ENCODE measurements at places on chromosomes 6 and 20.

GRCh38 chr20:11847827-11848226 is 69.9 kb upstream of the BTBD3 start:
- H3K27me3 ChIP-seq: no peaks in the 10 kb centered on the region
- H3K4me1 ChIP-seq: no peaks in the 10 kb centered on the region
- DNase-seq: no peak
- H3K27ac ChIP-seq: no peak overlapping the region
- H3K4me3 ChIP-seq: no peak overlapping the region

DNA sequence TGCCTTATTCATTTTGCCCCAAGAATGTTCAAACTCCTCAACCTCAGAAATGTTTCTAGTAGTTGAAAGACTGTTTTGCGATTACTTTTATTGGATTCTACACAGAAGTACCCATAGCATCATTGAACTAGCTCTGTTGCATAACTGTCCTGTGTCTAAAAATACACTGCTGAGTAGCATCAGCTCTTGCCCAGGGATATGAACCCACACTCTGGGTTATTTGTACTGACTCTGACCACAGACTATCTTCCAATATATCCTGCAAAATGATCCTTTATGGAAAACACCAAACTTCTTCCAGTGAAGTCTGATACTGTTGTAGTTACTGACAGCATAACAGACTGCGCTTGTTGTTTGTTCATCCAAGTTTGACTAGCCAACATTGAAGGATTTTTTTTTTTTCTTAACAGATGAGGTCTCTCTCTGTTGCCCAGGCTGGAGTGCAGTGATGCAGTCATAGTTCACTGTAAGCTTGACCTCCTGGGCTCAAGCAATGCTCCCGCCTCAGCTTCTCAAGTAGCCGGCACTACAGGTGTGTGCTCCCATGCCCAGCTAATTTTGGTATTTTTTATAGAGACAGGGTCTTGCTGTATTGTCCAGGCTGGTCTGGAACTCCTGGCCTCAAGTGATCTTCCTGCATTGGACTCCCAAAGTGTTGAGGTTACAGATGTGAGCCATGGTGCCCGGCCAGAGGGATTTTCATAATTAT is 49.9 kb downstream of the TULP4 start:
- no peaks in the 10 kb centered on the region for H3K36me3 ChIP-seq
- no peaks in the 10 kb centered on the region for H3K27me3 ChIP-seq
- H3K4me1 ChIP-seq: no peaks in the 10 kb centered on the region
- H3K4me3 ChIP-seq: no peak overlapping the region
- H3K27ac ChIP-seq: no peak overlapping the region

DNA sequence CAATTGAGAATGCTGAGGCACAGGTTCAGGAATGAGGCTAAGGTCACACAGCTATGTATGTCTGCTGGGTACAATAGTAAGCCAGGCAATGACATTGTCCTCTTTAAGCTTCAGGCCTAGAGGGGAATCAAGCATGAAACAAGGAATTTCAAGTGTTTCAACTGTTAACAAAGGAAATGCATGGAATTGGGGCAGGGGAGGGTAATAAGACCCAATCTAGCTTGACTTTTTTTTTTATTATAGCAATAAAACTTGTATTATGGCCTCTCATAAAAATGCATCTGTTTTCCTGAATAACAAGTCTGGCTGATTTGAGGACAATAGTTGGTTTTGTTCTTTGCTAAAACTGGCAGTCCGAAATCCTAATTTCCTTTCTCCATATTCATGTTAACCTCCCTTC is 336.7 kb downstream of the CBLN4 start:
- DNase-seq: no peak
- no peak overlapping the region for H3K4me3 ChIP-seq
- no peaks in the 10 kb centered on the region for H3K27me3 ChIP-seq

DNA sequence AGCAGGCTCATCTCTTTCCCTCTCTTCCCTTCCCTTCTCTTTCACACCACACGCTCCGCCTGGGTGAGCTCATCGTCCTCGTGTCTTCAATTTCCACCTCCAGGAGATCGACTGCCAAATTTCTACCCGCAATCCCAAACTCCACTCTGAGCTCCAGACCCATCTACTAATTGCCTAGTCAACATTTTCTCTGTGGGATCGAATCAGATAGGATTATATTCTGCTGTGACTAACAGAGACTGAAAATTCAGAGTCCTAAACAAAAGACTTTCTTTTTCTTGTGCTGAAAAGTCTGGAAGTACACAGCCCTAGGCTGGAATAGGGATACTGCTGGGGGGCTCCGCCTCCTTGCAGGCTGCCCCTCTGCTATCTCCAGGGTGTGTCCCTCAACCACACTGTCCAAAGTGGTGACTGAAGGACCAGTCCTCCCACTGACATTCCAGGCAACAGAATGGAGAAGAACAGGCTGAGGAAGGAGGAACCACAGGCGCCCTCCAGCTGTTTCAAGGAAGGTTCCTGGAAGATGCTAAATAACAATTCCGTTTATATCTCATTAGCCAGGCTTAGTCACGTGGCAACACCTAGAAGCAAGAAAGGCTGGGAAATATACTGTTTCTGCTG is 5.0 kb upstream of the HSPA12B start:
- peak overlapping the region; percentile 24 for H3K4me3 ChIP-seq
- H3K27ac ChIP-seq: peak overlapping the region; percentile 77
- H3K4me1 ChIP-seq: peaks cover 31% of the 10 kb centered on the region
- no peak for DNase-seq

- no peak overlapping the region for H3K4me3 ChIP-seq
- H3K36me3 ChIP-seq: peaks cover 88% of the 10 kb centered on the region
- H3K27me3 ChIP-seq: no peaks in the 10 kb centered on the region
- H3K27ac ChIP-seq: no peak overlapping the region
Measured at GRCh38 chr6:160043784-160044183, 74.9 kb downstream of the IGF2R start.

DNA sequence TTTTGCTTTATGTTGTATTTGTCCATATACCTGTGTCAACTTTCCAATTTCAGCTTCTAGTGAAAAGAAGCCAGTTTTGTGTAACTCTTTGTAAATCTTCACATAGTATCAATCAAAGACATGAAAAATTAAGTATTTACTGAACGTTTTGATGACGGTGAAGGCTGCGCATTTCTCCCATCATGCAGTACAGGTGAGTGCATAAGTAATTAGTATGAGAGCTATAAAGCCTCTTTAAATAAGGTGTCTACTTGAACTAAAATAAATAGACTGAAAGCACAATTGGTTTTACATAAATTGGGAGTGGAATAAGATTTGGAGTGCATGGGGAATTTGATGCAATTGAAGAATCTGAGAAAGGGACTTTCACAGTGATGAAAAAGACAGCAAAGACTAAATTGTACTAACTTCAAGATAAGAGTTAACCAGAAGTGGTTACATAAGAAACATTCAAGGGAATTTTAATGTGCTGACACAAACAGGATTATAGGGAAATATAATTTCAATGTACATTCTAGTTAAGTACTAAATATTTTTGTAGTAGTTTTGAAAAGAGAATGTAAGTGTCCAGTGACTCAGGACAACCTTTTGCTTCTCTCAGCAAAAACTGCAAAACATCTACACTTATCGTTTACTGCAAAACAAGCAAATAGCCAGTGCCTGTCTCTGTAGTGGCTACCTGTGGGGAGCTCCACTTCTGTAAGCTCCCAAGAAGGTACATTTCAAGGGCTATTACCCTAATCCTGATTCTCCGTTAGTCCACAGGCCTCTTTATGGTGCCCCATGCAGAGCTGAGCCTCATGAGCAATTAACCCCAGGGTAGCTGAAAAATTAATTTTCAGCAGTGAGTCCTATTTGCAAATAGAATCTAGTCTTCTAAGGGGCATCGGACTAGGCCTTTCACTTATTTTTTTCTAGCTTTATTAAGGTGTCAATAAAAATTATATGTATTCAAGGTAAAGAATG is 13.0 kb downstream of the TENT5A start:
- no peak for DNase-seq
- no peaks in the 10 kb centered on the region for H3K27me3 ChIP-seq
- peaks cover 8% of the 10 kb centered on the region for H3K4me1 ChIP-seq
- no peak overlapping the region for H3K27ac ChIP-seq
- no peak overlapping the region for H3K4me3 ChIP-seq

- H3K4me1 ChIP-seq: no peaks in the 10 kb centered on the region
- H3K4me3 ChIP-seq: no peak overlapping the region
- H3K27me3 ChIP-seq: no peaks in the 10 kb centered on the region
- H3K36me3 ChIP-seq: no peaks in the 10 kb centered on the region
Measured at GRCh38 chr20:50734730-50735679, 3.6 kb downstream of the PARD6B start.

- no peaks in the 10 kb centered on the region for H3K36me3 ChIP-seq
- H3K4me3 ChIP-seq: no peak overlapping the region
- H3K27ac ChIP-seq: no peak overlapping the region
- H3K27me3 ChIP-seq: no peaks in the 10 kb centered on the region
Measured at GRCh38 chr6:87975561-87975960, 72.1 kb upstream of the SPACA1 start.

- DNase-seq: no peak
- H3K27me3 ChIP-seq: no peaks in the 10 kb centered on the region
- no peaks in the 10 kb centered on the region for H3K36me3 ChIP-seq
- H3K4me1 ChIP-seq: peaks cover 13% of the 10 kb centered on the region
- no peak overlapping the region for H3K4me3 ChIP-seq
Measured at GRCh38 chr6:150936021-150936555, 70.6 kb downstream of the MTHFD1L start.

DNA sequence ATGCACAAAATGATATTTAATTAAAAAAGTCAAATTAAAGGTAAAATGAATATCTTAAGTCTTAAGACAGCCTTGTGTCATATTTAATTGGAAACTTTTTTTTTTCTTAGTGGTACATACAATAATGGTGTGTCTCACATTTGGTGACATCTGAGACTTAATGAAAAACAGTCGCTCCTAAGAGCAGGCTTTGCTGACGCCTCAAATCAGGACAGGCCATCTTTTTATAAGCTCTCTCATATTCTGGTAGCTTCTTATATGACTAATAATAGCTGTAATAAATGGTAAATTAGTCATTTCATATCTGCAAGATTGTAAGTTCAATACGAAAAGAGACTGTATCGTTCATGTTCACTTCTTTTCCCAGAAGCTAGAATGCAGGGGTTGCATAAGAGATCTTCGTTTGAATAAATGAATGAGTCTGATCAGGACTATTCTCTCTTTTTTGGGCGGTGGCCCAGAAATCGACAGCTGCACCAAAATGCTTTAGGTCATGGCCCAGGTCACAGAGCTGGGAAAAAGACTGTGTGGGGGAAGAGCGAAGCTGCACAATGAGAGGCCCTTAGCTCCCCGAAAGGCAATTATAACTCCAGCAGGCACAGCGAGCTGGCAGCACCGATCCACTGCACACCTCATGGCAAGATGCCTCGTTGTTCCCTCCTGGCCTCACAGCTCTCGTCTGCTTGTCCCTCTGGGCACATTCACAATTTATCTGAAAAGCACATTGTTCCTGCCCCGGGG is 69.4 kb downstream of the NRN1 start:
- no peaks in the 10 kb centered on the region for H3K36me3 ChIP-seq
- no peak for DNase-seq
- no peak overlapping the region for H3K4me3 ChIP-seq

GRCh38 chr6:136289579-136290409 is at the start of gene BCLAF1:
Gene BCLAF1, minus strand, starts transcription at chr6:136289846. Its CDS starts 9,980 bp downstream, at chr6:136279866.
- H3K27ac ChIP-seq: peak within 1 kb of the TSS; percentile 100
- no peaks in the 10 kb centered on the region for H3K27me3 ChIP-seq
- H3K4me3 ChIP-seq: peak within 1 kb of the TSS; percentile 98
- H3K36me3 ChIP-seq: no peaks in the 10 kb centered on the region
- H3K4me1 ChIP-seq: peaks cover 46% of the 10 kb centered on the region
- peak; percentile 100 for DNase-seq

DNA sequence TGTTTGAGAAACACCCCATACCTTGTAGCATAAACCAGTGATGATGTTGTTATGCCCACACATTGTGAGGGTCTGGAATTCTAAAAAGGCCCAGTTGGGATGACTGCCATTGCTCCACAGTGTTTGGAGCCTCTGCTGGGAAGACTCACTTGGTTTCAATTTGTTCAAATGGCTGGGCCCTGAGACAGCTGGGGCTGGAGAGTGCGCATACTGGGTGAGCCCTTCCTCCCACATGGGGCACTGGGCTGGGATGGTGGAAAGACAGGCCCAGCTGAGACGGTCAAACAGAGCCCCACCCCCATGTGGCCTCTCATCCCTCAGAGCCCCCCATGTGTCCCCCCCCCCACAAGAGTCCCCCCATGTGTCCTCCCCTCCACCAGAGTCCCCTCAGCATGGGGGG is 20.3 kb upstream of the RNASET2 start:
- no peaks in the 10 kb centered on the region for H3K4me1 ChIP-seq
- no peak overlapping the region for H3K27ac ChIP-seq
- no peaks in the 10 kb centered on the region for H3K27me3 ChIP-seq

DNA sequence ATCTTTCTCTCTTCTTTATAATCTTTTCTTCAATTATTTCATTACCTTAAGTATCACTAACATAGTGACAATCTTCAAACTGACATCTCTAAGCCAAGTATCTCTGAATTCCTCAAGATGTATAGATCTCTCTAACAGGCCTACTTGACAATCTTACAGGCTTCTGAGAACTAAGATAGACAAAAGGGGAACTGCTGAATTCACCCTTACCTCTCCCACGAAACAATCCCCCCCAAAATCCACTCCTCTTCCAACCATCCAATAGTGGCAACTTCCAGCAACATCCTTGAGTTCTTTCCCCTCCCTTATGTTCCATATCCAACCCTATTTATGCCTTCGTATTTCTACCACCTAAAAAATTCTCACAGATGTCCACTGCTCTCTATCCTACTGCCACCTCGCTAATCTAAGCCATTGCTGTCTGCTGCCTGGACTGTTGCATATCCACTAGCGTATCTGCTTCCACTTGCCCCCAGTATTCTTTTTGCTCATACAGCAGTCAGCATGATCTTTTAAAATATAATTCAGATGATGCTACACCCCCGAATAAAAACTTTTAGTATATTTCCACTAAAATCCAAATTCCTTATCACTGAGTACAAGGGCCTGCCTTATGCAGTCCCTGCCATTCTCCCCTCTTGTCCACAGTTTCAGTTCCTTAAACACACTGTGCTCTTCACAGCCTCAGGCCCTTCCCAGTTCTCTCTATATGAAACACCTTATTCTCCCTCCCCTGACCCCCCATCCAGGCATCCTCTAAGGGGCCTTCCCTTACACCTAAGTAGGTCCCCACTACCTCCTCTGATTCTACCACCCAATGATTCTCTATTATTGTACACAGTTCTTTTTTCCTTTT is 8.0 kb downstream of the REPS1 start:
- no peak for DNase-seq
- no peak overlapping the region for H3K4me3 ChIP-seq
- H3K4me1 ChIP-seq: no peaks in the 10 kb centered on the region
- no peaks in the 10 kb centered on the region for H3K36me3 ChIP-seq
- H3K27ac ChIP-seq: no peak overlapping the region
- no peaks in the 10 kb centered on the region for H3K27me3 ChIP-seq

DNA sequence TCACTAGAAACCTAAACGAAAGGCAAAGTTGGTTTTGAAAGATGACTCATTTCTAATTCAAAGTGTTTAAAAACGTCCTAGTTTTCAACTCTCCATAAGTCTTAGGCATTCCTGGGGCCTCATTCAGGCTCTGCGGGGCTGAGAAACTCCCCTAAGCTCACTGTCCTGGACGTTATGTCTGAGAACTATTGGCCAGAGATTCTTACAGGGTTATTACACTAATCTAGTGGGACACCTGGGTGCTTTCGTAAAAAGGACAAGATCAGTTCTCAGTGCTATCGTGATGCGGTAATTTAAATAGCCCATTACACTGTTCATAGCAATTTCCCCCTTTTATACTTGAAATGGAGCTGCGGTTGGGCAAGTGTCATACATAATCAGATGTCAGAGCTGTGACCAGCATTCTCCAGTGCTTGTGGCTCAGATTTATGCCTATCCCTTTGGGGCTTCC is 280.9 kb downstream of the QKI start:
- no peaks in the 10 kb centered on the region for H3K27me3 ChIP-seq
- no peaks in the 10 kb centered on the region for H3K4me1 ChIP-seq
- no peak for DNase-seq
- H3K27ac ChIP-seq: no peak overlapping the region

- H3K27ac ChIP-seq: peak overlapping the region; percentile 83
- H3K4me1 ChIP-seq: no peaks in the 10 kb centered on the region
- peak overlapping the region; percentile 12 for H3K4me3 ChIP-seq
- no peaks in the 10 kb centered on the region for H3K36me3 ChIP-seq
- H3K27me3 ChIP-seq: no peaks in the 10 kb centered on the region
Measured at GRCh38 chr6:148509119-148509799, 166.6 kb downstream of the SASH1 start.
